Caki2 (cell line): ENCODE measurements at places on chromosomes 7 and 10. TPM values are rescaled to one million over a fixed set of nuclear protein-coding genes. Genes with fewer than 3 reads are reported as not detected.

SPDYE2 gene
- not detected in 2 replicates for total RNA-seq

OR6B1 gene
- not detected in 2 replicates for total RNA-seq

NPY gene
- not detected in 2 replicates for total RNA-seq

CDHR1 gene
- 0.64 TPM in 1 of 2 replicates, not detected in the other for total RNA-seq

CRTAC1 gene
- not detected in 2 replicates for total RNA-seq

FAM25G gene
- total RNA-seq: not detected in 2 replicates

ACTR3C gene
- 3.7 and 23.0 TPM in 2 replicates for total RNA-seq

COBL gene
- total RNA-seq: 0.35 and 1.3 TPM in 2 replicates

ANXA8 gene
- total RNA-seq: 0.68 and 0.72 TPM in 2 replicates

MEOX2 gene
- total RNA-seq: not detected in 2 replicates

FEZF1 gene
- not detected in 2 replicates for total RNA-seq

PRLHR gene
- not detected in 2 replicates for total RNA-seq

PAX4 gene
- not detected in 2 replicates for total RNA-seq

UBE3C gene
- total RNA-seq: 40.6 and 46.1 TPM in 2 replicates

PNLIPRP2 gene
- total RNA-seq: 1.4 TPM in 1 of 2 replicates, not detected in the other

OPN4 gene
- total RNA-seq: 0.17 TPM in 1 of 2 replicates, not detected in the other

GSTO2 gene
- total RNA-seq: 2.8 and 15.1 TPM in 2 replicates

CUZD1 gene
- 2.5 TPM in 1 of 2 replicates, not detected in the other for total RNA-seq

HOXA4 gene
- 5.6 and 10.3 TPM in 2 replicates for total RNA-seq

C1GALT1 gene
- total RNA-seq: 10.2 and 24.4 TPM in 2 replicates

COPS6 gene
- 91.2 and 92.5 TPM in 2 replicates for total RNA-seq

CDH23 gene
- total RNA-seq: 0.03 TPM in 1 of 2 replicates, not detected in the other

TMEM140 gene
- total RNA-seq: 0.81 and 0.98 TPM in 2 replicates

PPP1R3C gene
- total RNA-seq: 3.5 and 4.2 TPM in 2 replicates

TMEM176A gene
- total RNA-seq: not detected in 2 replicates
